ENCODE measurements at places on chromosomes 3 and 15. TPM values are rescaled to one million over a fixed set of nuclear protein-coding genes. Genes with fewer than 3 reads are reported as not detected.

GRCh38 chr15:38260077-38260476 lies 7.4 kb downstream of the SPRED1 start:
- H3K4me1 ChIP-seq: no peaks in the 10 kb centered on the region
- H3K36me3 ChIP-seq: no peaks in the 10 kb centered on the region
- no peaks in the 10 kb centered on the region for H3K27me3 ChIP-seq
- no peak for DNase-seq
- no peak overlapping the region for H3K4me3 ChIP-seq
- no peak overlapping the region for H3K27ac ChIP-seq

DNA sequence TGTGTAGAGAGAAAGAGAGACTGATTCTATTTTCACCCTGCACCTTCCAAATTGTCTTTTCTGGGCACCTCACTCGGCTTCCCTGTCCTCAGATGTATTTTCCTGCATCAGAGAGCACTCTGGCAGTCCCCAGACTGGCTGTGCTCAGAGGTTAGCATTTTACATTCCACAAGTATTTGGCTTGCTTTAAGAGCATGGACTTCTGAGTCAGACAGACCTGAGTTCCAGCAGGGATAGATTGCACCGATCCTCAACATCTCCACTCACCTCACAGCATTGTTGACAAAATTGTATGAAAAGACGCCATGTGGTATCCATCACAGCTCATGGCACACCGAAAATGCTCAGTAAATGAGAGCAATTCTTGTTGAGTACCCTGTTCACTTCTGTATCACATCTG lies 45.6 kb downstream of the SST start:
- peaks cover 7% of the 10 kb centered on the region for H3K27me3 ChIP-seq
- DNase-seq: no peak
- no peak overlapping the region for H3K27ac ChIP-seq
- no peak overlapping the region for H3K4me3 ChIP-seq
- H3K36me3 ChIP-seq: no peaks in the 10 kb centered on the region

- H3K27me3 ChIP-seq: no peaks in the 10 kb centered on the region
- H3K36me3 ChIP-seq: peaks cover 14% of the 10 kb centered on the region
- H3K27ac ChIP-seq: no peak overlapping the region
- peaks cover 14% of the 10 kb centered on the region for H3K4me1 ChIP-seq
- no peak overlapping the region for H3K4me3 ChIP-seq
Measured at GRCh38 chr15:60426870-60427508, 29.2 kb upstream of the ANXA2 start.

DNA sequence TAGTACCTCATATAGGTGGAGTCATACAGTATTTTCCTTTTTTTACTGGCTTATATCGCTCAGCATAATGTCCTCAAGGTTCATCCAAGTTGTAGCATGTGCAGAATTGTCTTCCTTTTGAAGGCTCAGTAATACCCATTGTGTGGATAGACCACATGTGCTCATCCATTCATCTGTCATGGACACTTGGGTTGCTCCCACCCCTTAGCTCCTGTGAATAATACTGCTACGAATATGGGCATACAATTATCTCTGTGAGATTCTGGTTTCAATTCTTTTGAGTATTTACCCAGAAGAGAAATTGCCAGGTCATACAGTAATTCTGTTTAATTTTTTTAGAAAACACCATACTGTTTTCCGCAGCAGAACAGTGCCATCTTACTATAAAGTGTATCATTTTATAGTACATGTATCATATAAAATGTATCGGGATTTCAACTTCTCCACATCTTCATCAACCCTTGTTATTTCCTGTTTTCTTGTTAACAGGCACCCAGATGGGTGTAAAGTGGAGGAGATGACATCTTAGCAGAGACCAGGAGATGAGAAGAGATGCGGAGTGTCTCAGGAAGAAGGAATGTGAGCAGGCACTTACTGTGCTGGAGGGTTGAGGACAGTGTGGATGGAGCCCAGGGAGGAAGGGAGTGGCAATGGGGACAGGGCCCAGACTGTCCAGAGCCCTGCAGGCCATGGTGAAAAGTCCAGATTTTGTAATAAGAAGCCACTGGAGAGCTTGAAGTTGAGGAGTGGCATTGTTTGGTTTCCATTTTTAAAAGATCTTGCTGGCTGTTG lies 27.0 kb upstream of the PRR23E start:
- no peak for DNase-seq
- no peak overlapping the region for H3K4me3 ChIP-seq
- no peaks in the 10 kb centered on the region for H3K36me3 ChIP-seq

Gene AADACL2
- total RNA-seq: not detected

Gene RYR3
- total RNA-seq: not detected

Gene MAGEL2
- not detected for total RNA-seq

- H3K4me3 ChIP-seq: no peak overlapping the region
- H3K27me3 ChIP-seq: peaks cover 6% of the 10 kb centered on the region
- no peaks in the 10 kb centered on the region for H3K4me1 ChIP-seq
- DNase-seq: no peak
Measured at GRCh38 chr15:95557226-95558046, 773.1 kb upstream of the NR2F2 start.

DNA sequence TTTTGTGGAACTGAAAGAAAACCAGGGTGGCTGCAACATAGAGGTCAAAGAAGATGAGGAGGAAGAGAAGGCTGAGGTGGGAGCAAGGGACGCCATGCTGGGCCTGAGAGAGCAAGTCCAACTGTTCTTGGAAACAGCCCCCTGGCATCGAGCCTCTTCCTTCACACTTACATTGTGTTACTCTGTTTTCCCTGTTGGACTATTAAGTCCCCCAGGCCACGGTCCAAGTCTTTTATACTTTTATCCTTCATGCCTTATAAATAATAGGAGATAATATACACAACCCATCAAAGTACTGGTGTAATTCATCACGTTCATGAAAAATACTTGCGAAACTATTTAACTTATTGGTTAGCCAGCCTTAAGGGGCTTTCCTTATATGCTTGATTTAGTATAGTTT lies 79.3 kb downstream of the ATG7 start:
- DNase-seq: no peak
- H3K4me1 ChIP-seq: no peaks in the 10 kb centered on the region
- H3K4me3 ChIP-seq: no peak overlapping the region
- no peak overlapping the region for H3K27ac ChIP-seq

All from activated CD4-positive, alpha-beta memory T cell treated with anti-CD3 and anti-CD28 coated beads for 36 hours (primary cell).